ENCODE measurements at places on chromosomes 6 and 20. TPM values are rescaled to one million over a fixed set of nuclear protein-coding genes. Genes with fewer than 3 reads are reported as not detected.

- H3K27me3 ChIP-seq, result no peaks in the 10 kb centered on the region
- no peaks in the 10 kb centered on the region for H3K36me3 ChIP-seq
- no peak overlapping the region for H3K4me3 ChIP-seq
- no peak overlapping the region for H3K27ac ChIP-seq
- no peaks in the 10 kb centered on the region for H3K4me1 ChIP-seq
- no peak for DNase-seq
These were observed 17.9 kb downstream of the NCR2 start for GRCh38 chr6:41353333-41353732.

DNA sequence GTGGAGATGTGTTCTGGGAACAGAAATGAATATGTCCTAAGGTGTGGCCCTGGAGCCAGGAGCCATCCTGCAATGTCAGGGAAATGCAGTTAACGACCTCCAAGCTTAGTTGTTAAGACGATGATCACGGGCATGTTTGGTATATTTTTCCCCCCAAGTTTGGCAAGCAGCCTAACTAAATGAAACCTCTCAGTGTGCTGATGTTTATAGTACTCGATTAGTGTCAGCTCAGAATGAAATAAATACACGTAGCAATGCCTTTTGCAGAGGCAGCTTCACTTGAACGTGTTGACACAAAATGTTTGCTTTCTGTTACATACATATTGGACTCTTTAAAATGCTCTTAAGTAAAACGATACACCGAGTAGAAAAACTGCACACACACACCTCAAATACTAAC is 76.2 kb upstream of the OLIG3 start:
- no peak overlapping the region for H3K27ac ChIP-seq
- H3K27me3 ChIP-seq, result no peaks in the 10 kb centered on the region
- no peak overlapping the region for H3K4me3 ChIP-seq
- no peaks in the 10 kb centered on the region for H3K4me1 ChIP-seq
- no peak for DNase-seq
- no peaks in the 10 kb centered on the region for H3K36me3 ChIP-seq

DNA sequence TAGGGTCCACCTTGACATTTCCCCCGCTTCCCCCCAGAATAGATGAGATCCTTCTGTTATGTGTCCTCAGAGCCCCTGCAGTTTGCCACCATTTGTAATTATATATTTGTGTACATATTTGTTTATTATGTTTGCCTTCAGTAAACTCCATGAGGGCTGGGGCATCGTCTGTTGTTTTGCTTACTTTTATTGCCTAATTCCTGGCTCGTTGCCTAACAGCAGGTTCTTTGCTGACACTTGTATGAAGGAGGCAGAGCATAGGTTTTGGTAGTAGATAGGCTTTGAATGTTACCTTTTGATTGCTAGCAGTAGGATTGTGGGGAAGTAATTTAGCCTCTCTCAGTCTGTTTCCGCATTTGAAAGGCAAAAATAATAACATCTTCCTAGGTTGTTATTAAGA is 9.9 kb downstream of the MAP3K4 start:
- H3K36me3 ChIP-seq, result no peaks in the 10 kb centered on the region
- no peak for DNase-seq
- H3K4me3 ChIP-seq, result no peak overlapping the region
- peaks cover 30% of the 10 kb centered on the region for H3K4me1 ChIP-seq
- H3K27me3 ChIP-seq, result no peaks in the 10 kb centered on the region
- no peak overlapping the region for H3K27ac ChIP-seq

The CST7 gene
- 1.2 TPM for total RNA-seq
